ENCODE measurements at places on chromosomes 16 and 17.

- no peak for DNase-seq
Observed at GRCh38 chr16:80743273-80743672, 61.1 kb downstream of the CDYL2 start.

GRCh38 chr16:81813648-81814047, 34.6 kb downstream of the PLCG2 start:
- no peak for DNase-seq

GRCh38 chr16:4420505-4421105, 4.2 kb upstream of the CORO7 start:
- no peak for DNase-seq

GRCh38 chr16:22882981-22883380, 69.0 kb downstream of the HS3ST2 start:
- no peak for DNase-seq

GRCh38 chr16:59975953-59976352, 1241.8 kb upstream of the GOT2 start:
- no peak for DNase-seq

GRCh38 chr17:83198366-83199341, 119.2 kb downstream of the METRNL start:
- DNase-seq = no peak

DNA sequence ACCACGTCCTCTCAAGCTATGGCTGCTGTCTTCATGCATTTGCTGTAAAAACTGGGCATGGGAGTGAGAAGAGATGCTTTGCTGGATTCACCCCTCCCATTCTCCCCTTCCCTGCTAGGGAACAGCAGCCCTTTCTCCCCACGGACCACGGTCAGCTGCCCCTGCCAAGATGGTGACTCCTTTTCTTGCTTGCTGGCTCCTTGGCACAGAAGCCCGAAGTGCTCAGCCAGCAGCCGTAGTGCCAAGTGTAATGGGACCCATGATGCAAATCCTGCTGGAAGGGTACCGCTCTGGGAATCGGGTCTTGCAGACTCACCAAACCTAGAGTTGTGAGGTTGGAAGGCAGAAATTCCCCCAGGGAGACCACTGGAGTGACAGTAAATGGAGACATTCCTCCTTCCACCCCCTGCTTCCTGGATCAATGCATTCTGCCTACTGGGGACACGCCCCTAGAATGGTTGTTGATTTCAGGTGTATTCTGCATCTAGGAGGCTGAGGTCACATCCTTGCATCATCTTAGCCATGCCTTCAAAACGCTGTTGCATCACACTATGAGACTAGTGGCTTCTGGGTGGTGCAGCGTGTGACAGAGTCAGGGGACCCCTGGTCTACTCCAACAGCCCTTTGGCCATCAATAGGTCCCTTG, 63.0 kb upstream of the CBX4 start:
- DNase-seq = no peak

DNA sequence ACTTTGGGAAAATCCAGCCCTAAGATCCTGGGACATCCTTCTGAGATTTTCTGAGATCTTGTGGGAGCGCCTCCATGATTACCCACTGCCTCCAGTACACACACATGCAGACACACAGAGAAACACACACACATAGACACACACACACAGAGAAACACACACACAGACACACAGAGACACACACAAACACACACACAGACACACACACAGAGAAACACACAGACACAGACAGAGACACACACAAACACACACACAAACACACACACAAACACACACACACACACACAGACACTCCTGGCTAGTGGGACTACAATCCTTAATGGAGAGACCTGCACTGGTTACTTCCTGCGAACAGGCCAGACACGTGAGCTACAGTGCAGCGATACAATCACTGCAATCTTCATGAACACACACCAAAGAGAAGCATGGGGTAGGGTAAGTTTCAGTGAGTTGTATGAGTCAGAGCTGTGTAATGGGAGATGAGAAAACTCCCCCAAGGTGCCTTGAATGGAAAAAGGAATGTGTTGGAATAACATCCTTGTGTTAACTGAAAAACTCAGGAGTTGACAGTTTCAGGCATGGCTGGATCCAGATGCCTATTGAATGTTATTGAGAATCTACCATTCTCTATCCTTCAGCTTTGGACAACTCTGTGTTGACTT, 79.5 kb downstream of the SLC6A2 start:
- no peak for DNase-seq

GRCh38 chr17:55895112-55895759, 144.4 kb downstream of the PCTP start:
- no peak for DNase-seq

- no peak for DNase-seq
Observed at GRCh38 chr17:61485067-61485775, 33.0 kb downstream of the TBX4 start.

- DNase-seq = no peak
Observed at GRCh38 chr16:64185954-64186353, 935.9 kb downstream of the CDH11 start.

- no peak for DNase-seq
Observed at GRCh38 chr17:49452661-49453060, 38.0 kb upstream of the PHB1 start.

- DNase-seq = no peak
Observed at GRCh38 chr16:17939122-17939536, 397.4 kb downstream of the NPIPA8 start.

- DNase-seq = peak; percentile 61
Observed at GRCh38 chr16:50102051-50102746, 36.4 kb downstream of the HEATR3 start.

DNA sequence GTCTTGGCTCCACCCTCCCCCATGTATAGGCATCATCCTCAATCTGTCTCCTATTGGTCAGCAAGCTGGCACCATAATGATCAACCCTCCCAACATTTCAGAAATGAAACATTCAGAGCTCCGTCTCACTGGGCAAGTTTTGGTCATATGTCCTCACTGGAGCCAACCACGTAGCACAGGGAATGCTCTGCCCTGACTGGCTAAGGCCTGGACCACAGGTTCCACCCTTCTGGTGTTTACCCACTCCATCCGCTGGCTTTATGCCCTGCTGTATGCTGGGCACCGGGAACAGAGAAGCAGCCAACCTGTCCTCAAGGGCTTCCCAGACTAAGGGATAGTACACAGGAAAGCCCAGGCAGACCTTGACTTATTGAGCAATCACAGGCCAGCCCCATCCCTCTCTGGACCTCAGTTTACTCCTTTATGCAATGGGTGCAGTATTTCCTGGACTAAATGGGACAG, 20.5 kb downstream of the MYO15A start:
- peak; percentile 34 for DNase-seq

All from HS-27A (cell line).